ENCODE measurements at places on chromosomes 2 and 18. TPM values are rescaled to one million over a fixed set of nuclear protein-coding genes. Genes with fewer than 3 reads are reported as not detected.

PLGLB2 gene
- total RNA-seq = not detected

GPR45 gene
- total RNA-seq = not detected

EPAS1 gene
- 109 TPM for total RNA-seq

DPYSL5 gene
- total RNA-seq = not detected

FZD7 gene
- 16.1 TPM for total RNA-seq

TDRD15 gene
- not detected for total RNA-seq

SCN7A gene
- total RNA-seq = 6.3 TPM

PCARE gene
- not detected for total RNA-seq

DNAJC5G gene
- total RNA-seq = not detected

GKN2 gene
- not detected for total RNA-seq

UGT1A10 gene
- total RNA-seq = not detected

IL1F10 gene
- not detected for total RNA-seq
